ENCODE measurements at places on chromosomes 13 and 19.
A peak's percentile ranks its signal among the peaks of the same experiment; 100 is the strongest.

DNA sequence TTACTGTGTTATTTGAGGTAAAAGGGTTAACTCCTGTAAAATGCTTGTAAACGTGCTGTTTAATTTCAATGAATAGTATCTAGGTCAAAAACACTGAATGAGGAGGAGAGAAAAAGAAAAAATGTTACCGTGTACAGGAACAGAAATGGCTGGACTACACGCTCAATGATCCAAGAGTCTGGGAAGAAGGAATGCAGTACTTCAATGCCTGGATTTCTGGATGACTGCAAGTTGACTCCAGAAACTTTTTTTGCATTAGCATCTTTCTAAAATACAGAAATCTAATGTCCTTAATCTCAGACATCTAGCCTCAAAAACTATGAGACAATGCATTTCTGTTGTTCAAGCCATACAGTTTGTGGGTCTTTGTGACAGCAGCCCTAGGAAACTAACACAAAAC, 17.4 kb upstream of the IPO5 start:
- no peak for DNase-seq

- DNase-seq, result no peak
These were observed 17.7 kb downstream of the GRIK5 start for GRCh38 chr19:42052241-42052863.

- DNase-seq, result no peak
These were observed at the start of gene ZFR2 for GRCh38 chr19:3868770-3869456. Gene ZFR2 (minus strand): TSS chr19:3869038. CDS start chr19:3869017, 21 bp downstream.

DNA sequence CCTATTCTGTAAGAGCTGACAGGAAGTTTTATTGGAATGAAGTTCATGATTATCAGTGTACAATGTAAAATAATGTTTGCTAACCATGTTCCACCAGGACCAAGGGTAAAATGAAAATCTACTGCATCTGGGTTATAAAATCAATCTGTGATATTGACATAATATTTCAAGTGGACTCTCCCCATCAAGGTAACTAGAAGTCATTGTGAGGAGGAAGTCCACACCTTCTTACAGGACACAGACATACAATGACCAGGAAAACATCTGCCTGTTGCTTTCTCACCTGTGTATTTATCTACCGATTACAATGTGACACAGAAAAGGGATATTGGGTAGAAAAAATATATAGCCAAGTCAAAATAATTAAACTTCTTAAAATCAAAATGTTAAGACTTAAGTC, 140.7 kb upstream of the RFC3 start:
- DNase-seq, result no peak

DNA sequence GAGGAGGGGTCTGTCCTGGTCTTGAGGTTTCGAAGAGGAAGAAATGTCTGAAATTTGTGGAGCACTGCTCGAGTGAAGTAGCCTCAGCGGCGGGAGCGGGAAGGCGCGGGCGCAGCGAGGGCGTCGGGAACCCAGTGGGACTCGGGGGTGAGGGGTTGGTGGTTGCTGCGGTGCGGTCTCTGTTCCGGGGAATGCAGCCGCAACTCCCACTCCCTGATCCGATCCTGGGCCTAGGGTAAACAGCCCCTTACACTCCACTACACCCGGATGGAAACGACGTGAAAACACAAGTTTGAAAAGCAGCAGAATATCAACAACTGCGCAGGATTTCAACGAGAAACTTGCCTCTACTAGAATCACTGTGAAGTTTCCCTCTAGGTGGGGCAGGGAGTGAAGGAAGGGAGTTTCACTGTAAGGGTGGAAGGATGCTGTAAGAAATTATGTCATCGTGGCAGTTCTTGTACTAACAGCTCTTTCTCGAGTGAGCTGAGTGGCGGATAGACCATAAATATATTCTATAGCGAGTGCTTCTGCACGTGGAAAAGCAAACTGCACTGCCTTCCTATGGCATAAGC, 2.0 kb upstream of the KLF12 start:
- DNase-seq, result peak; percentile 80

GRCh38 chr13:51564252-51564651, 20.0 kb upstream of the WDFY2 start:
- no peak for DNase-seq

- DNase-seq, result no peak
These were observed 7.4 kb downstream of the FCGBP start for GRCh38 chr19:39927076-39927475.

- DNase-seq, result no peak
These were observed 206.7 kb upstream of the ARGLU1 start for GRCh38 chr13:106774621-106775020.

DNA sequence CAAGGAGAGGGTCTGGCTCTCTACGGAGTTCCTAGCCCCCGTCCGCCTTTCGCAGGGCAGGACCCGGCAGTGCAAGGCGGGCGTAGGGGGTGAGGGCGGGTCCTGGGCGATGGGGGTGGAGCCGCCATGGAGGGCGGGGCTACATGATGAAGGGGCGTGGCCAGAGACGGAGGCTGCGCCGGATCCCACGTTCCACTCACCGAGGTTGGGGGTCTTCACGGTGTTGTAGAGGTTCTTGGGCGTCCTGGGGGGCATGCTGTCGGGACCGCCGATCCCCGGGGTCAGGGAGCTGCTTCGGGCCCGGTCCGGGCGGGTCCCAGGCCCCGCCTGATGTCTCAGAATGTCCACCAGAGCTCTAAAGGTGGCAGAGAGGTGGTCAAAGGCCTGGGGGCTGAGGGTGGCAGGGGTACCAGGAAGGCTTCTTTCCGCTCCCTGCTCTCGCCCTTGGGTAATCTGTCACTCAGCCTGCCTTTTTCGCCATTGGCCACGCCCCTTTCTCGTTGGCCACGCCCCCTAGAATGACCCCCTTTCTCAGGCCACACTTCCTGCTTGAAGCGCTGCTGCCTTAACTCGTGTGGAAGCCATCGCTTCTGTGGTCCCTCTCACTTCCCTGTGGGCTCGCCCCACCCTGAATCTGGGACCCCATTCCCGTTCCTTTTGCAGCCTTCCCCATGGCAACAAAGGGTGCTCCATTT, 2.5 kb downstream of the SHISA7 start:
- DNase-seq, result no peak

DNA sequence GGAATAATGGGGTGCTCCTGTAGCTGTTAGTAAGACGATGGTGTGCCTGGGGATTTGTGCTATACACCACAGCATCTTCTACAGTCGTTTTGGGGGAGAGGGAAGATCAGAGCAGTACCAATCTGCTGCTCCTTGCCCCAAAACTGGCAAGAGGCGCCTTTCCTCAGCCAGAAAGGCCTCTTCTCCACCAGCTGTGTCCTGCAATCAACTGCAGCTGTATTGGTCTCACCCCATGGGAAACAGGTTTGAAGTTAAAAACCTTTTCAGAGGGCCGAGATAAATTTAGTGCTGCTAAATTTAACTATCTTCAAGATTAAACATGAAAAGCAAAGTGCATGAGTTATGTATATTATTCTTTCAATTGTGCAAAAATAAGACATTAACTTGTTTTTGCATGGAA, 1.2 kb upstream of the RNASEH2B start:
- DNase-seq, result no peak

DNA sequence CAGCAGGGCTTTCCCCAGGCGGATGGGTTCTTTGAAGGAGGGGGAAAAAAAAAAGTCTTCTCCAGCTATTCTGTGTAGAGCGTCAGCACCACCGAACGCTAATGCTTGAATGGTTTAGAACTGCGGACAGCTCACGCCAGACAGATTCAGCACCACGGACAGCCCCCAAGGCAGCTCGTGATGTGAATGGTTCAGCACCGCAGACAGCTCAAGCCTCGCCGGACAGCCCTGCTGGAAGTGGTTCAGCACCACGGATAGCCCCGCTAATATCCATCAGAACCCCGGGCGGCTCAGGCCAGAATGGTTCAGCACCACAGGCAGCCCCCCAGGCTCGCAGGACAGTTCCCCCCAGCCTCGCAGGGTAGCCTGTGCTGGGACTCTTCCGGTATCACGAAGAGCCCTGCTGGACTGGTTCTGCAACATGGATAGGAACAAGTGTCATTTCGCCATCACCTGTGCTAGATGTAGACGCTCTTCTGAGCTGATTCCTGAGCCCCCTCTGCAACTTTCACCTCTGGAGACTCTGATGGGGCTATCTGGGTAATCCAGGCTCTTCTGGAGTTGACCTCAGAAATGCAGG, 4.9 kb upstream of the SMIM17 start:
- DNase-seq, result peak; percentile 90

DNA sequence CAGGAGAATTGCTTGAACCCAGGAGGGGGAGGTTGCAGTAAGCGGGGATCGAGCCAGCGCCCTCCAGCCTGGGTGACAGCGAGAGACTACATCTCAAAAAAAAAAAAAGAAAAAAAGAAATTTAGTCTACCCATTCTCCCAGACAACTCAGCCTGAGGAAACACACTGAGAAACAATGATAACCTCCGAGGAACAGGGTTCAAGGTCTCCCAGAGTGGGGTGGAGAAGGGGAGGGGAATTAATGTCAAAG, 1.4 kb upstream of the VASP start:
- DNase-seq, result no peak

GRCh38 chr13:102530751-102531150, 66.0 kb upstream of the TPP2 start:
- no peak for DNase-seq

Data from right forelimb (tissue), 1 donor.